ENCODE measurements at places on chromosomes 2 and 18.
A peak's percentile ranks its signal among the peaks of the same experiment; 100 is the strongest.

DNA sequence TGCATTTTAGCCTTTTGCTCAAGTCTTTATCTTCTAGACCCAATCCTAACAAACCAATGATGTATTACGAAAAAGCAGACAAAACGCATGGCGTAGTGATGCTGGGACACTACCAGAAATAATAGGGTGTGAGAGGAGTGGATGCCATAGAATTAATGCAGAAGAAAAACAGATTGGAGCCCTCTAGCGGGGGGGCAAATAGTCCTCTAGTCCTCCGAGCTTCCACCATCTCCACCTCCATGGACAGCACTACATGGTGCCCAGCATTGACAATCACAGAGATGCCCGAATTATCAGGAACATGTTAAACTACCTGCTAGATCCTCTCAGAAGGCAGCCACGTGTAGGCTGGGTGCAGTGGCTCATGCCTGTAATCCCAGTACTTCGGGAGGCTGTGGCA, 15.4 kb upstream of the ROCK2 start:
- no peak for DNase-seq

- DNase-seq = no peak
Observed at GRCh38 chr18:57095884-57096283, 51.0 kb upstream of the BOD1L2 start.

DNA sequence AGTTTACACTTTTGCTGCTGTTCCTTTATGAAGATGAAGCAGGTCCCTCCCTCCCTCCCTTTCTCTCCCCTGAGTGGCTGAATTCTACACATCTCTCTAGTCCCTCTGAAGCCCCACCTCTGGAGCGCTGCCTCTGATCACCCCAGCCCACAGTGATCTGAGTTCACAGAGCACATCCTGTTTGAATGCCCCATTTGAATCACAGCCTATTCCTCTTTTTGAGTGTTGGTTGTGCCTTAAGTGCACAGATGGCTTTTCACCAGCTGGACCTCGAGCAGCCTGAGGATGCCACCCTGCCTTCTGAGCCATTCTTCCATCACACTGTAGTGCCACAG, 87.1 kb downstream of the ITGB1BP1 start:
- no peak for DNase-seq

DNA sequence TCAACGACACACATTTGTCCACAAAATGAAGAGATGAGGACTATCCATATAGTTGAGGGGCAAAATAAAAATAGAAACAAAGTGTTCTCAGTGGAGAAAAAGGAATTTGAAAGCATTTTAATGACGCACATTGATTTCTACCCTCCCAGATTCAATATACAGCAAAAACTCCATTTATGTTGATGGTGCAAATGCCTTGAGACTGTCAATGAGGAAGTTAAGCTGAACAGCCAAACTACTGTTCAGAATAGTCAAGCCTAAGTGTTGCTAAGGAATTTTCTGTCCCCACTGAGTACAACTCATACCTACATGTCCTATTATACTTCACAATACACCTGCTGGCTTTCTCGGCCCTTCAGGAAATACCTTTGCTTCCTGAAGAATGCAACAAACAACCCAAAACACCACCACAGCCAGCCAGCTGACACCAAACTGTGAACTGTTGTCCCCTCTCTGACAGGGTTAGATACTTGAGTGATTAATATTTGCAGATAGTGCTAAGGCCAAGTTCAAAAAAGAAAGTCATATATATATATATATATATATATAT, 27.8 kb upstream of the DARS1 start:
- DNase-seq = no peak

- DNase-seq = peak; percentile 2
Observed at GRCh38 chr2:128374001-128374710, 55.5 kb upstream of the HS6ST1 start.

GRCh38 chr2:210611466-210611865, 55.1 kb downstream of the CPS1 start:
- DNase-seq = no peak

- DNase-seq = no peak
Observed at GRCh38 chr2:45567288-45567963, 43.6 kb downstream of the SRBD1 start.

- DNase-seq = no peak
Observed at GRCh38 chr18:34866739-34867138, 156.6 kb downstream of the DTNA start.

DNA sequence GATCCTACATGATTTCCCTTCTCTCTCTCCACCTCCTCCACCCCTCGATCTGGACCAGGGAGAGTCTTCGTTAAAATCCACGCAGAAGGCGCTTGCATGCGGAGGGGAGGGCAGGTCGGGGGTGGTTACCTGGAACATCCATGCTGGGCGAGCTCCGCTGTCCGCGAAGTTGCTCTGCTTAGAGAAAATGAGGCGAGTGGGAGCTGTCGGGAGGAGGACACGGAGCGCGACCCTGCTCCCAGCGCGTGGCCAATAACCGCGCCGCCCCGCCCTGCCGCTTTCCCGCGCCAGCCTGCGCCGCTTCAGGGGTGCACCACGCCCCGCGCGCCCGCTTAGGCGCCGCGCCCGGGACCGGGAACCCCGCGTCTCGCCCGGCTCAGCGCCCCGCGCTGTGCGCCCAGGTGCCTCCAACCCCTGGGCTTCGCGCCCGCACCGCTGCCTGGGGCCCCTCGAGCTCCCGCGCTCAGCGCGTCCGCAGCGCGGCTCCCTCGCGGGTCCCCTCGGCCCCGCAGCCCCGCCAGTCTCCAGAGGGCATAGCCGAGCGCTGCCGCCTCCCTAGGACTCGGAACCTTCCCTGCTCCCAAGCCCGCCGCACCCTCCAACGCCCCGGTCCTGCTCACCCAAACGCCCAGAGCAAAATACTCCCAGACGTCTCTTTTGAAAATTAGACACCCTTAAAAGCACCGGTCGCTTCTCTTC, 636 bp downstream of the CBLN2 start:
- peak; percentile 14 for DNase-seq

DNA sequence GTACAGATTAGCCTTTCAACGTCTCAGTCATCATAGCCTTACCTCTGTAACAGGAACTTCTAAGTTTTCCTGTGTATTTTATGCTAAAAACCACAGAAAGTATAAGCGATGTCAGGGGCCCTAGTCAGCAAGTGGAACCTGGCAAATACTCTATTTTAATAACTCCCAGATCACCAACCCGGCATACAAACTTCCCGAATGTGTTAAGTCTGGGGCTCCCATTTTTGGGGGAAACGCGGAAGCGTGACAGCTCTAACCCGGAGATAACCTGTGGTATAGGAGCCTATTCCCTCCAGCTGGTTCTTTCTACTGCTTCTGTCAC, 574 bp downstream of the NIFK start:
- DNase-seq = no peak

DNA sequence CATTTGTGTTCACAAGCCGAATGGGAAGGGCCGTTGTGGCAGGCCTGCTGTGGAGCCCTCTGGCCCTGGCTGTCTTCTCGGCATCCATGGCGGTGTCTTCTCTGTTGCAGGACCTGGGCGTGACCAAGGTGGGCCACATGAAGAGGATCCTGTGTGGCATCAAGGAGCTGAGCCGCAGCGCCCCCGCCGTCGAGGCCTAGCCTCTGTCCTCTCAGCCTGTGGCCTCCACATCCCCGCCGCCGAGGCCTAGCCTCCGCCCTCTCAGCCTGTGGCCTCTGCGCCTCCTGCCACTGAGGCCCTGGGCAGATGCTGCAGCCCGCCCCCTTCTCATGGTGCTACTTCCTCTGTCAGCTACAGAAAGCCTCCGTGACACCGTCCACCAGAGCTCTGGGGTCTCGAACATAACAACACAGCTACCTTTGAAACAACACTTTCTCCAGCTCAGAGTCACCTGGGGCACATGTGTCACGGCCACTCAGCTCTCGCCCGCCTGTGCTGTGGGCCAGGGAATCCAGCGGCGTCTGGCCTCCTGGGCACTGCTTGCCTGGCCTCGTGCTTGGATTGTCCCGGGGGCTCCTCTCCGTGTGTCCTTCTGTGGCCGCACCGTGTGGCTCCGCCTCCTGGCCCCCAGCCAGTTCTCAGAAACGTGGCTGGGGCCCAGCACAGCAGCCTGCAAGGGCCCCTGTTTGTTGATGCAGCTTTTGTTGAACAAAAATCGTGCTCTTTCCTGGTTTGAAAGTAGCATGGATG, 97.1 kb downstream of the USP40 start:
- no peak for DNase-seq

DNA sequence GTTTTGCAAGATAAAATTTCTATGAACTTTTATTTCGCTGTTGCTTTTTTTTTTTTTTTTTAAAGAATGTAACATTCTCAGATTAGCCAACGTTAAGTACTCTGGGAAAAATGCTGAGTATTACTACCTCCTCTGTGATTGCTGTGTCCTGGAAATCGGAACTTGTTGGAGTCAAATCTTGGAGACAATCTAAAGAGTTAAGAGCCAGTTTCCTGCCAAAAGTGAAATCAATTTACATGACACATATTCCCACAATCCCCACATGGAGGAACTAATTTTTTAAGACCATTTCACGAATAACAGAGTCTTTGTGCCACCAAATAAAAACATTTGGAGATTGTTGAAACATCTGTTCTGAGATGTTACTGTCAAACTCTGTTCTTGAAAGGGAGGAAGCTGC, 127.8 kb downstream of the MEP1B start:
- no peak for DNase-seq

- peak; percentile 19 for DNase-seq
Observed at GRCh38 chr2:204538182-204539018, 6.9 kb upstream of the PARD3B start.

GRCh38 chr2:21314322-21314835, 190.6 kb downstream of the TDRD15 start:
- no peak for DNase-seq

- DNase-seq = peak; percentile 7
Observed at GRCh38 chr2:240624950-240625621, at the start of gene GPR35. Gene GPR35, plus strand, starts transcription at chr2:240625480. Its CDS starts 4,473 bp downstream, at chr2:240629953.

GRCh38 chr2:149679286-149679685, 91.7 kb upstream of the MMADHC start:
- no peak for DNase-seq

- peak; percentile 31 for DNase-seq
Observed at GRCh38 chr2:17877811-17878280, 621 bp upstream of the KCNS3 start.

DNA sequence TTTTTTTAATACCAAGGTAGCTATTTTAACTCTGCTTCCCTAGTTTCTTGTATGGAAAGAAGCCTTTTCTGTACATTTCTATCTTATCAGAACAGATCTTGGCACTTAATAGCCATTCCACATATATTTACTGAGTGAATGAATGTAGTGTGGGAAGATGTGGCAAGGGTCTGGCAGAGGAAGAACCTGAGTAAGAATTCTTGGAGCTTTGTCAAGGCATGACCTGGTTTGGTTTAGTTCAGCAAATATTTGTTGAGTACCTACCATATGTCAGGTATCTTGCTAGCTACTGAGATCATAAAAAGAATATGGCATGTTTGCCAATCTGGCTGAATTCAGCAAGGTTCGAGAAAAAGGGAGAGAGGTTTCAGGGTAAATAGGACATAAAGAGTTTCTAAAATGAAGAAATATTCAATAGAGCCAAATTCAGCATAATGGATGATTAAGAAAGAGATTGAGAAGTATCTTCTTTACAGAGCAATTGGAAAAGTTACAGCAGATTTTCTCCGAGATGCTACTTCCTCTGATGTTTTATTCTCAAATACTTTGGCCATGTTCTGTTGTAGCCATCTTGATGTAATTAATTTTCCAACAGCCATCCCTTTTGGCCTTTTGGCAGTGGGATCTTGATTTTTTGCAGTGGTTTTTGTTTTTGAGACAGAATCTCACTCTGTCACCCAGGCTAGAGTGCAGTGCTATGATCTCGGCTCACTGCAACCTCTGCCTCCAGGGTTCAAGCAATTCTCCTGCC, 21.7 kb upstream of the MEP1B start:
- no peak for DNase-seq

- DNase-seq = no peak
Observed at GRCh38 chr2:8115966-8116365, 565.9 kb upstream of the ID2 start.

DNA sequence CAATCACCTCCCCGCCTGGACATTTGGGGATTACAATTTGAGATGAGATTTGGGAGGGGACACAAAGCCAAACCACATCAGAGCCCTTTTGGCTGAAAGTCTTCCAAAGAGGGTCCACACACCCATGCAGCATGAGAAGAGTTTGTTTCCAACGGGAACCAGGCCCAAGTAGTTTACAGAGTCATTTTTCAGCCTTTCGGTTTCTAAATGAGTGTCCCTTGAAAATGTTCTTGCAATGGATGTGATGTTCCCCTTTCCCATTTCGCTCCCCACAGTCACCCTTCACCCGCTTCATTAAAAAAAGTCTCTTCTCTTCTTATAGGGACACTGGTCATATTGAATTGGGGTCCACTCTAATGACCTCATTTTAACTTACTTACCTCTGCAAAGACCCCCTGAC, 157.4 kb downstream of the ARL4C start:
- DNase-seq = no peak

GRCh38 chr2:32680942-32681341, 53.1 kb downstream of the TTC27 start:
- no peak for DNase-seq

DNA sequence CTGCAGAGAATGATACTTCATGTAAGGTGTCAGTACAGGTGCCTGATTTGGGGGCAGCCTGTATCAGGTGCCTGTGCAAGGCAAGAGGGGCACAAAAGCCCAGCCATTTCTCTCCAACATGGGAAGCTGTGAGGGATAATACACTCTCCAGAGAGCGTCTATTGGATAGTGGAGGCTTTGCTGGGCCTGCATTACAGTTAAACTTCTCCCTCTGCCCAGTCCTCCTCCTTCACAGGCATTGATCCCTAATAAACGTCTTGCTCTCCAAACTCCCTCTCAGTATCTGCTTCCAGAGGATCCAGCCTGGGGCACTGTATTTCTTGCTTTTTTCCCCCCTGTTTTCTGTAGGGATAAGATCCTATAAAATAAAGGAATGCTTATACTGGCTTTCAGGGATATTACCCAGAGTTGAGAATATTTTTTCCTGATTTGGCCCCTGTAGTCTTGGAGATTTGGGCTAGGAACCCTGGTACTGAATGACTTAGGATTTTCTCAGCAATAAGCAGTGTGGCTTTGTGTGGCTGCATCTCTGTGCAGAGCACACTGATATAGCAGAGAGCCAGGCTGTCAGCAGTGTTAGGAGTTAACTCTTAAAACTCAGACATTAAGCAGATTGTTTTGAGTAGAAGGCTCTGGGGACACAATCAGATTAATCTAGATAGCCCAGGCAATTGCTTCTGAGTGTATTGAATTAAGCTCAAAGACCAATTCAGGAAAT, 330.6 kb downstream of the CYRIA start:
- DNase-seq = no peak

GRCh38 chr2:54122939-54123338, 7.5 kb downstream of the ACYP2 start:
- no peak for DNase-seq

DNA sequence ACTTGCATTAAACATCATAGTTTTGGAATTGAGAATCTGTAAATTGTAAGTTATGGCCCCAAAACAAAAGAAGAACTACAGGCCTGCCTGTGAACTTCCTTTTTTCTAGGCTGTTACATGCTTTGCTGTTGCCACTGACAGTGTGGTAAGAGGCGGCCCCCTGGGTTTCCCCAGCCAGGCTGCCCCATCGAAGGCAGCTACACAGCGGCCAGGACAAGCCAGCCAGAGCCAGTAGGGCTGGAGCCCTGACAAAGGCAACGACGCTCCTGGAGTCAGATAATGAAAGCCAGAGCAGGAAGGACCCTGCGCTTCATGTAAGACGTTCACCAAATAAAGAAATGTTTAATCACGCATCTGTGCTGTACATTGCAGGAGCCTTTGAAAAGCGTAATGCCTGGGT, 55.0 kb downstream of the ANKRD44 start:
- peak; percentile 45 for DNase-seq

- no peak for DNase-seq
Observed at GRCh38 chr2:196745711-196746110, 53.8 kb downstream of the GTF3C3 start.
